ENCODE measurements at places on chromosomes 12 and 14.

- no peak for DNase-seq
These were observed 19.3 kb upstream of the TUBA1A start for GRCh38 chr12:49208146-49208545.

DNA sequence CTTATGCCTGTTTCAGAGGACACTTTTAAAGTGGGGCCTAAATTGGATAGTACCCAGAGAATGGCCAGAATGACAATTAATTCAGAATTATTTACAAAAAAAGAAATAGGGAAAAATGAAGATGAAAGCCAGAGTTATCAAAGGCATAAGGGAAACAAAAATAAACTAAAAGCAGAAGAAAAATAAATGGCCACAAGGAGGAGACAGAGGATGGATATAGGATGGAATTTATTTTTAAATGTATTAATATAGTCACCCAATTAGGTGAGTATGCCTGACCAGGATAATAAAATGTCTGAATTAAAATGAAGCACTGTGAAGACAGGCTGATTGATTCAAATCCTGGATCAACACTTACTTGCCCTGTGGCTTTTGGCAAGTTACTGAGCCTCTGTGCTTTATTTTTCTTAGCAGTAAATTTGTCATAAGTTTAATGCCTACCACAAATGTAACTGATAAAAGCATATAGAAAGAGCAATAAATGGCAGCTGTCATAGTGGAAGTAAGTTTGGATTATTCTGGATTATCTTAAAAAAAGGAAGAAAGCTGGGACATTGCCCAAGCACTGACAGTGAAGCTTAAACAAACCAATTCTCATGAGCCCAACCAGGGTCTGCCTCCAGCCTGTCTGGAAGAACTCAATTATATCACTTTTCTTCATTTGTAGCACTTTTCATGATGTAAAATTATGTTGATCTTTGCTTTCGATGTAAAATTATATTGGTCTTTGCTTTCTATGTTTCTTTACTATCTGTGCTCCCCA lies 3.5 kb downstream of the CLEC9A start:
- peak; percentile 25 for DNase-seq

DNA sequence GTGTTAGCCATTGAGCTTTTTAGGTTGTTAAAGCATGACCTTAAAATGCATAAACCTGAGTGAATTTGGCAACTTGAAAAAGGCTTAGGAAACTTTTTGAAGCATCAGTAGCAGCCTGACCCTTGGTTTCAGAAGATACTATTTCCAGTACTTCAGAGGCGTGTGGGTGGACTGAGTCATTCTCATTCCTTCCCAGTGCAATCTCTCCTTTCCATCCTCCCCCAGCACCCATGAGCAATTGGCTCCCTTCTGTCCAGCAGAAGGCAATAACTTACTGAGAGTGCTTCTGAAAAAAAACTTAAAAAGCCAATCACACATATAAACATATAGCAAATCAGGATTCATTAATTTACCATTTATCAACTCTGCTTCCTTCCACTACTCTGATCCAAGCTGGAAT lies 299.3 kb upstream of the STXBP6 start:
- DNase-seq: no peak

DNA sequence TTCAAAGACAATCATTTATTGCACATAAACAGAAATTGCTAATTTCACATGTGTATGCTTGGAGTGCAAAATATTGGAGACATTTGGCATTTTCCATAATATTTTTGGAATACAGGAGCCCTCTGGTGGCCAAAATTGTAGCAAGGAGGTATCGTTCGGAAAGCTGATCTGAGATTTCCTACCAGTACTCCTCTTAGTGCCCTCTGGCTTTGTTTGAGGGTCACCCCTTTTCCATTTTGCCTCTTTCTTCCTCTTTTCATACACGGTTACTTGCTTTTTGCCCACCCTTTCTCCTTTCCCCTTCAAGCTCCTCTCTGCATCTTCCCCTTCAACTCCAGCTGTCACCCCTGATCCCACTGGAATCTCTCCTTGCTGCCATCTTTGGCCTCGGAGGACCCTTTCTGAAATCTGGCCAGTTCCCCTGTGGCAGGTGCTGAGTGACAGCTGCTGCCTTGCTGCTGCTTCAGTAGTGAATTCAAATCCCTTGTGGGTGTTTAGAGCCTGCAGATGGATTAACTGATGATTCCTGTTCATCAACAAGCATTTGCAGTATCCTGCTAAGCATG lies 164.6 kb upstream of the PARP11 start:
- peak; percentile 47 for DNase-seq

DNA sequence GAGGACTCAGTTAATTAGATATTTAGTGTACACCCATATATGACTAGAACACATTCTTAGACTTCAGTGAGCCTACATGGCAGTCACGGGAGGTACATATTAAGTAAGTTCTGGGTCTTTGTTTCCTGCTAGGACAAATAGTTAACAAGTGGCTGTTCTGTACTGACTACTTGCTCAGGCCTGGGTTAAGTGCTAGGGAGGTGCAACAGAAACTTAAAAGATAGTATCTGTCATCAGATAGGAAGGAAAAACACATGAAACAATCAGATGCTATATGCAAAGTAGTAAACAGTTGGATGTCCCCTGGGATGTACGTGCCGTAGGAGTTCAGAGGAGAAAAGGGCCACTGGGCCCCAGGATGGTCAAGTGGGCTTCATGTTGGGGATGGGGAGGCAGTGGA lies 59.5 kb downstream of the SLC4A8 start:
- DNase-seq: no peak

- no peak for DNase-seq
These were observed 35.8 kb downstream of the ITPK1 start for GRCh38 chr14:93079865-93080403.

- no peak for DNase-seq
These were observed 1324.7 kb downstream of the AACS start for GRCh38 chr12:126389961-126390360.

DNA sequence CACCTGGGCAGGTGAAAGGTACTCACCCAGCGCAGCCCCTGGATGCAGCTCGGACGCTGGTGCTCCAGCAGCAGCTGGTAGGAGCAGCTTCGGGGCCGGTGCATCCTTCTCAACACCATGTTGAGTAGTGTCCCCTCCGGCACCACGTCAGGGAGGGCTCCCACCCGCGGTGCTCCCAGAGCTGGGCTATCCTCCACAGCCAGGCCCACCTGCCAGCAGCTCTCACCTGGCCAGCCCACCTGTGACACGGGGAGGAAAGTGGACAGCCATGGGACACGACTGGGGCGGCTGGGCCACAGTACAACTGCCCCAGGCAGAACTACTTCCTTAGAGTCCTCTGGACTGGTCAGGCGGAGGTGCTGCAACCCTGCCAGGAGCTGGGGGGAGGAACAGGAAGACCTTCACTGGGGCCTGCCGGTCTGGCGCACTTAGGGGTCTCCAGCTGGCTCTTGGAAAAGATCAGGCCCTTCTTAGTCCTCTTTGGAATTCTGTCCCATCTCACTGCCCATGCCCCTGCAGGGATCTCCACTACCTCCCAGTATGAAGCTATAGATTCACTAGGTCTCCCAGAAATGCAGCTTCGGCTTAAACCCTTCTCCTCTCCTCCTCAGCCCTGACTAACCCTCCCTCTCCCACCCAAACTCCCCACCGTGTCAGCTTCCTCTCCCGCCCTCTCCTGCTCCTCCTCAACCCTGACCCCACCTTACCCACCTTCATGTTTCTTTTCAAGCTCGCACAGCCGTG lies 668 bp downstream of the RAPGEF3 start:
- no peak for DNase-seq

GRCh38 chr12:22858849-22859570 lies 234.0 kb downstream of the ETNK1 start:
- DNase-seq: peak; percentile 17

- DNase-seq: peak; percentile 17
These were observed 71.1 kb upstream of the PLEKHA5 start for GRCh38 chr12:19058235-19059021.

DNA sequence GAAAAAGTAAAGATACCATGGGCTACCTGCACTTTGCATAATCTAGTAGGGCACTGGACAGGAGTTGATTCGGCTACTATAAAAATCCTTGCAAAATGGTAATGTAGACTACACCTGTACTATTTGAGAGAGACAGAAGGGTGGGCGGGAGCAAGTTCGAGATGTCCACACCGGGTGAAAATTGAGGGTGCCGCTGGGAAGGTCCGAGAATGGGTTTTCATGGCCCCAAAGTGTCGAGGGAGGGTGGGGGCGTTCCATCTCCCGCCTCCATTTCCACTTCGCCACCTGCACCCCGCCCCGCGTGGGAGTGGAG lies 648 bp downstream of the SNX6 start:
- DNase-seq: no peak

DNA sequence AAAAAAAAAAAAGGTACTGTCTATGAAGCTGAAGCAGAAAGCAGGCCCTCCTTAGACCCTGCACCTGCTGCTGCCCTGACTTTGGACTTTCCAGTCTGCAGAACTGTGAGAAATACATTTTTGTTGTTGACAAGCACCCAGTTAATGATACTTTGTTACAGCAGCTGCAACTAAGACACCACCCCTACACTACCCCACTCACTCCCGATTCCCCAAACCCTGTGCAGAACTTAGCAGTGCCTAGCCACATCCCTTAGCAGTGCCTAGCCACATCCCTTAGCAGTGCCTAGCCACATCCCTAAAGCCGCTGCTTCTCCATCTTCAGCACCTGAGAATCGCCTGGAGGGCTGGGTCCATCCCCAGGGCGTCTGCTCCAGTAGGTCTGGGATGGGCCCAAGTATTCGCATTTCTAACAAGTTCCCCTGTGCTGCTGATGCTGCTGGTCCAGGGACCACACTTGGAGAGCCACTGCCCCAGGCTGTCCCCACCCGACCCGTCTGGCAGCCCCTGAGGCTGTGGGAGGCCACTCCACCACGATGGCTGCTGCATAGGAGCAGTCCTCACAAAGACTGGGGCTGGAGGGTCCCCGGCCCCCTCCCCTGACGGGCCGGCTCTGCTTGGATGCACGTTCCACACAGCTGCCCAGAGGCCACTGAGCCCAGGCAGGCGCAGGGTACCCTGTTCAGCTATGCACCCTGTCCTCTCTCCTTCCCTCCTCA lies 10.8 kb upstream of the PPP1R13B start:
- DNase-seq: no peak

- DNase-seq: peak; percentile 42
These were observed 214.5 kb downstream of the PAH start for GRCh38 chr12:102702447-102703114.

DNA sequence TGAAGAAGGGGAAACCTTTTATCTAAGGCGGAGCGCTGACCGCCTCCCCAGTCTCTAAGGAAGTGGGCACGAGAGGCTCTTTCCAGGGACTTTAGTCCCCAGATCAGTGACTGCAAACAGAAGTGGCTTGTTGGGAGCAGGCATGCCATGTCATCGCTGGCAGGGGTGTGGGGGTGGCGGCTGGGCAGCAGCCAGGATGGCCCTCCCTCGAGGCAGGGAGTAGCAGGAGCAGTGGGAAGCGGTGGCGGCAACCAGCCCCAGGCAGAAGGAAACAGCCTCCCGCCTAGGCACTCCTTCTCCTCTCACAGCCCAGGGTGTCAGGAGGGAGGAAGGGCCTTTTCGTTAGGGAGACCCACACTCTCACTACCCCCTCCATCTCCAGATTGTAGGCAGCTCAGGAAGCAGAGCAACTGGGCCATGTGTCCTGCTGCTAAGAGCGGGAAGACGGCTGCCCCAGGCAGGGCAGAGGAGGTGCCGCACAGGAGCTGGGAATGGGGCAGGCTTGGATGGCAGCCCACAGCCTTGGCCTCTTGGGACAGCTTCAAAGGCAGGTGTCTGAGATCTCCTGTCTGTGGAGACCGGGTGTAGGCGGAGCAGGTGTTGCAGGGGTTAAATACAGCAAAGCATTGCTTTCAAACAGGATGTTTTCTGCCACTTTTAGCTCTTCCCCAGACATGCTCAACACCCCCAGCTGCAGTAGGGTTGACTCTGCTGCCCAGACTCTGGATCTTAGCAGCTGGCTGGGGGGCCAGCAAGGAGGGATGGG lies 21.8 kb downstream of the VDR start:
- DNase-seq: no peak

DNA sequence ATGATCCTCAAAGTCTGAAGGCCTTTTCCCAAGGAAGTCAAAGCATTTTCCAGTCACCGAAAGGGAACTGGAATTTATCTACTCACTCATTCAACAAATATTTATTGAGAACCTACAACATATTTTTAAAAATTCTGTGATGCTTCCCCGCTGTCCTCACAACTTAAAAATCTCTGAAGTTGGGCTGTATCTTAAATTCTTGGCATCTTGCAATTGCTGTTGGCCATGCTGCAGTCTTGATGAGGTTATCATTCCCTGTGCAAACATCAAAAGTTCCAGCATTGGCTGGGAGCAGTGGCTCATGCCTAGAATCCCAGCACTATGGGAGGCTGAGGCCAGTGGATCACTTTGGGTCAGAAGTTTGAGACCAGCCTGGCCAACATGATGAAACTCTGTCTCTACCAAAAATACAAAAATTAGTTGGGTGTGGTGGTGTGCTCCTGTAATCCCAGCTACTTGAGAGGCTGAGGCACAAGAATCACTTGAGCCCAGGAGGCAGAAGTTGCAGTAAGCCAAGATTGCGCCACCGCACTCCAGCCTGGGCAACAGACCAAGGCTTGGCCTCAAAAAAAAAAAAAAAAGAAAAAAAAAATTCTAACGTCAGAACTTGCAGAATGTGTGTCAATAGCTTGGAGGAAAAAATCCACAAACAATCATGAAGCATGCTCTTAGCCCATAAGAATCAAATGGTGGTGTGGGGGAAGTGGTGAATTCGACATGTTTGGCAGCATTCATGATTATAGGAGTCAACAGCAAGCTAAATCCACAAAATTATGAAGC lies 34.9 kb downstream of the CCDC177 start:
- DNase-seq: peak; percentile 76

Measured in iris pigment epithelial cell (primary cell).